ENCODE measurements at places on chromosomes 6 and 20.
A peak's percentile ranks its signal among the peaks of the same experiment; 100 is the strongest.

- DNase-seq = no peak
Measured at GRCh38 chr6:42689371-42689770, 33.0 kb downstream of the PRPH2 start.

- no peak for DNase-seq
Measured at GRCh38 chr6:148968771-148969602, 222.2 kb downstream of the UST start.

- DNase-seq = no peak
Measured at GRCh38 chr20:58078741-58079522, 149.5 kb downstream of the ANKRD60 start.

DNA sequence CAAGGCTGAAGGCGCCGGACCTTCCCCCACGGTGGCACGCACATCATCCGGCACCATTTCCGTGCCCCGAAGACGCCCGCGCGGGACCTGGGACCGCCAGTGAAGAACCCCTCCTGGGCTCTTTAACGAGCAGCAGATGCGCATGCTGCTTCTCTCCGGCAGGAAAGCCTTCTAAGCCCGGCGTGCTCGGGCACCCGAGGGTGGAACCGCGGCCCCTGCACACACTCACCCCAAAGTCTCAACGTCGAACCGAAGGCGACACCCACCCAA lies 240 bp downstream of the FOXQ1 start:
- no peak for DNase-seq

- DNase-seq = peak; percentile 46
Measured at GRCh38 chr6:118894425-118895260, 691 bp downstream of the ASF1A start.

GRCh38 chr6:11065436-11066202 lies 21.5 kb upstream of the ELOVL2 start:
- no peak for DNase-seq

- peak; percentile 80 for DNase-seq
Measured at GRCh38 chr6:68710916-68711315, 75.8 kb downstream of the ADGRB3 start.

DNA sequence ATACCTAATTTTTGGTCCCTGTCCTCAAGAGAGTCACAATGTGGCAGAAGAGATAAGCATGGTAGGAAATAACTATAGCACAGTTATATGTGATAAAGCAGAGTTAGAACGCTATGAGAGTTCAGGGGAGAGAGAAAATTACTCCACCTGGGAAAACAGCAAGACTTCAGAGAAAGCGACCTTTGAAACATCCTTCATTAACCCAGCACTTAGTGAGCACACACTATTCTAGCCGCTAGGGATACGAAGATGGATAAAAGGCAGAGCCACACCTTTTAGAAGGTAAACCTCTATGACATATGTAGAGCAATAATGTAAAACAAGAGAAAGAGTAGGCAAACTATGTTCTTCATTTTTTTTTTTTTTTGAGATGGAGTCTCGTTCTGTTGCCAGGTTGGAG lies 264.3 kb downstream of the PTPRK start:
- DNase-seq = no peak

- DNase-seq = peak; percentile 18
Measured at GRCh38 chr6:33490621-33491020, 36.2 kb downstream of the ZBTB9 start.

- peak; percentile 64 for DNase-seq
Measured at GRCh38 chr20:31569163-31570020, 35.7 kb upstream of the ID1 start.

DNA sequence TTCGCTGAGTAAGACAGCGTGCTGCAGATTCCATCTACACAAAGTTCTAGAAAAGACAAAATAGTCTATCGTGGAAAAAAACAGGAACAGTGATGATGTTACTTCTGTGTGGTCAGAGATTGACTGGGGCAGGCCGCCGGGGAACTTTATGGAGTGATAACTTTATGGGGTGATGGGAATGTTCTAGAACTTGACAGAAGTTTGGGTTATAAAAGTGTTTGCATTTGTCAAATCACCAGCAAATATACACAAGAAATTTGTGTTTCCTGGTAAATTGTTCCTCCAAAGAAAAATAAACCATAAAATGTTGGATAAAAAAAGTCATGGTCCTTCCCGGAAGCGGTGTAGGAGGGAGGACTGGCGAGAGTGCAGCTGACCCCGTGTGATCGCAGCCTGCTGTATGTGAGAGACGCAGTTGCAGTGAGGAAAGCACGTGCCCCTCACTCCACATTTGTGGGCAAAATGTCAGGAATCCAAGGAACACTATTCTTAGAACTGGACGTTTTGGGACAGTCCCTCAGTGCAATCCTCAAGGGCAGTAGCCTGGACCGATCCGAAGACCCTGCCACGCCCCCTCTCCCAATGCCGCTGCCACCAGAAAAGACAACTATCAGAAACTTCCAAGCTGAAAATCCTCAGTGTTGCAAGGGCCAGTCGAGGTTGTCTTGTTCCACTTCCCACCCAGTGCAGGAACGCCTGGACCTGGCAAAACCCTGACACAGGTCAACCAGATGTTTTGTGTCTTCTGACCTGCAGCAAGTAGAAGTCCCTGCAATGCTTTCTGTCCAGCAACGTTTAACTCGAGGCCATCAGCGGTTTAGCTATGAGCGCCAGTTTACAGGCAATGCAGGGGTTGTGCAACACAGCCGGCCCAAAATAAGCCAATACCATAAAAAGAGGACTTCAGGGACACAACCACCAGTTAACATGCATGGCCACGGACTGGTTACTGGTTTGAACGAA lies 80.5 kb upstream of the QKI start:
- no peak for DNase-seq

- DNase-seq = no peak
Measured at GRCh38 chr20:1362484-1362883, 30.4 kb downstream of the FKBP1A start.

GRCh38 chr6:137264311-137265075 lies 45.3 kb upstream of the IFNGR1 start:
- no peak for DNase-seq

- peak; percentile 77 for DNase-seq
Measured at GRCh38 chr6:109867009-109867969, 110.8 kb upstream of the GPR6 start.
